Myometrial cell (primary cell): ENCODE measurements at places on chromosomes 7 and 10. TPM values are rescaled to one million over a fixed set of nuclear protein-coding genes. Genes with fewer than 3 reads are reported as not detected.

The LAMB1 gene
- total RNA-seq, result 154 and 167 TPM in 2 replicates

The SFTPD gene
- not detected in 2 replicates for total RNA-seq

The GALNT11 gene
- total RNA-seq, result 33.7 and 54.9 TPM in 2 replicates

The OR2A7 gene
- total RNA-seq, result 0.89 TPM in 1 of 2 replicates, not detected in the other

The DKK1 gene
- total RNA-seq, result 255 and 267 TPM in 2 replicates

The IL15RA gene
- 11.9 and 15.6 TPM in 2 replicates for total RNA-seq

The COL17A1 gene
- not detected in 2 replicates for total RNA-seq

The CHN2 gene
- total RNA-seq, result 2.6 TPM in 1 of 2 replicates, not detected in the other

The MALRD1 gene
- total RNA-seq, result 0.29 and 0.53 TPM in 2 replicates
